ENCODE measurements at places on chromosomes 1 and 21.
A peak's percentile ranks its signal among the peaks of the same experiment; 100 is the strongest.

GRCh38 chr1:81407000-81407821, 393.5 kb upstream of the ADGRL2 start:
- DNase-seq, result no peak

DNA sequence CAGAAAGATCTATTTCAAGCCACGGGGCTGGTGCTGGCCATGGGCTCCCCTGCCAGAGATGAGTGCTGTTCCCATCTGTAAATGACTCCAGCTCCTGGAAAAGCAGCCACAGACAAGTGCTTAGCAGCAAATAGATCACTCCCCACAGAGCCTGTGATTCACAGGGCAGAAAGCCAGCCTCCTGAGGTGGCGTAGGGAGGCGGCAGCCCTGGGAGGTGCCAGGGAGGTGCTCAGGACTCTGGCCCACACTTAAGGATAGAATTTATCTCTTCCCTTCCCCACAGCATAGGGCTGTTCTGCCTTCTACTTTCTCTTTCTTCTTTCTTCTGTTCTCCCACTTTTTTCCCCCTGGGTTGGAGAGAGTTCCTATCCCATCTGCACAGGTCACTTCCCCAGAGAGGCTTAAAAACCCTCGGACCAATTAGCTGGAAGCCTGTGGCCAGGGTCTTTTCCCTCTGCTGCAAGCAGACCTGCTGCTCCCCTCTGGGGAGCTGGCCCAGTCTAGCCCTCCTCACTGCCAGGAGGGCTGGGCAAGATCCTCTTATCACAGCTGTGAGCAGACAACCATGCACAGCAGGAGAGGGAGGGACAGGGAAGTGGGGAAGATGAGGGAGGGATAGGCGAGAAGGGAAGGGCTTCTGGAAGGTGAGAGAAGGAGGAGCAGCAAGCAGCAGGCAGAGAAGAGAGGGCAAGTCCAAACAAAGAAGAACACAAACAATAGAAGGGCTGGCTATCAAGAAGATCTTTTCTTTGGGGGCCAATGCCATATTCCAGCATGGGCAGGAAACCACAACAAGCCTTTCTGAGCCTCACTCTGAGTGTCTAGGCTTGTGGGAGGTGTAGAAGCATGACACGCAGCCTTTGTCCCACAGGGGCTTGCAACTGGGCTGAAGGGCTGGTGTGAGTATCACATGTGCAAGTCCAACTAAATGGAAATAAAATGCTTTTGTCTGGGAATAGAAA, 41.0 kb downstream of the KCND3 start:
- DNase-seq, result no peak

DNA sequence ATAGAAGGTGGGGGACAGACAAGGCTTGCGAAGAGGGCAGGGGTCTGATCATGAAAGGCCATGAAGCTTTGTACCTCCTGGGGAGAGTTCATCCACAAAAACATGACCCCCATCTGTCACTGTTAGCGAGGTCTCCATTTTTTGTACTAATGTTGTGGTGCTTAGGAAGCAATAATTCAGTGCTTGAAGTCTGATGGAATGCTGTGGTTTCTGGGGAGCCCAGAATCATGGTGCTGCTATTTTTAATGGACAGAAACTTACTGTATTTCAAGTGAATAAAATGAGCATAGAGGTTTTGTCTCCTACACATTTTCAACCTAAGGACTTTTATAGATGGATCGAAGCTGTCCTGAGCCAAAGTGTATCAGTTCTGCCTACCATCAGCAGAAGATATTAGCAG, 28.2 kb upstream of the RGL1 start:
- DNase-seq, result no peak

DNA sequence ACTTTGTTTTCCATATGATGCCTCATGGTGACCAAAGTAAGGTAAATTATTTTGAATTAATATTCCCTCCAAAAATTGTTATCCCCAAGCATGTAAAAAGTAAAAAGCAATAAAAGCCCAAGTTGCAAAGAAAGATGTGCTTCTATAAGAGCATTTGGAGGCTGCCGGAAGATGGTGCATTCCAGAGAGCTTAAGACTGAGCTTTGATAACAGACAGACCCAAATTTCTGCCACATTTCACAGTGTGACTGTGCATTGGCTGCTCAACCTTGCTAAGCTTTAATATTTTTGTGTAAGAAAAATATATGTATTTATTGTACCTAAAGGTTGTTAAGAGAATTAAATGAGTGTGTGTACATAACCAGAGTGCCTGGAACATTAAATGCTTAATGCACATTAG, 67.9 kb downstream of the CYYR1 start:
- DNase-seq, result no peak

DNA sequence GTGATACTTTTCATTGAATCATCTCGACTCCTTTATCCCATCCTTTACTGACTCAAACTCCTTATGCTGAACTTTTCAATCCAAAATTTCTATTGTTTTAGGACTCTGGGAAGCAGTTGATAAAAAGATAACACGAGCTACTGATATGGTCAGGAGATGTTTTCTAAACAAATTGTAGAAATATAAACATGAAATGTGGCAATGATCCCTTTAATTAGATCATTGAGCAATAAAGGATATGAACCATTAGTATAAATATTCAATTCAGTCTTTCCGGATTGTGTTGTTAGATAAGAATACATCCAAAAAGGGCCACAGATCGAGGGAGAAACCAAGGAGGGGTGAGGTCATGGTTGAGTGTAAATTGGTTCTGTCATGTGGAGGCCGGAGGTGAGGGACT, 88.4 kb downstream of the NID1 start:
- no peak for DNase-seq

GRCh38 chr1:115898020-115898419, 57.1 kb upstream of the NHLH2 start:
- DNase-seq, result no peak

GRCh38 chr1:157831968-157832626, 9.5 kb downstream of the CD5L start:
- DNase-seq, result no peak

DNA sequence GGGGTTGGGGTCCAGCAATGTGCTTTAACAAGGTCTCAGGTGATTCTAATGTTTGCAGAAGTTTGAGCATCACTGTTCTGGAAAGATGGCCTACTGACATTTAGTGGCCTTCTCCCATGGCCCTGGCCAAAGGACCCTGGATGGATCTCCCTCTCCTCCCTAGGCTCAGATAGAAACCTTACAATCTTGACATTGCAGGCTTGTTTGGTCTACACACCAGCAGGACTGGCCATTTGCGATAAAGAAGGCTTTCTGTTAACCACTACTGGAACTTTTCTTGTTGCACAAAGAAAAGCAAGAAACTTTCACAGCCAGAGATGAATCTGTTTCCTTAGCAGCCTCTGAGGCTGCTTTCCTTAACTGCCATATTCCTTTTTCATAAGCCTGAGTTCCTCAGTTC, 6.2 kb downstream of the DNALI1 start:
- DNase-seq, result no peak

GRCh38 chr1:41740630-41741239, 178.0 kb downstream of the HIVEP3 start:
- no peak for DNase-seq

- no peak for DNase-seq
Observed at GRCh38 chr1:106254748-106255147, 801.7 kb upstream of the PRMT6 start.

DNA sequence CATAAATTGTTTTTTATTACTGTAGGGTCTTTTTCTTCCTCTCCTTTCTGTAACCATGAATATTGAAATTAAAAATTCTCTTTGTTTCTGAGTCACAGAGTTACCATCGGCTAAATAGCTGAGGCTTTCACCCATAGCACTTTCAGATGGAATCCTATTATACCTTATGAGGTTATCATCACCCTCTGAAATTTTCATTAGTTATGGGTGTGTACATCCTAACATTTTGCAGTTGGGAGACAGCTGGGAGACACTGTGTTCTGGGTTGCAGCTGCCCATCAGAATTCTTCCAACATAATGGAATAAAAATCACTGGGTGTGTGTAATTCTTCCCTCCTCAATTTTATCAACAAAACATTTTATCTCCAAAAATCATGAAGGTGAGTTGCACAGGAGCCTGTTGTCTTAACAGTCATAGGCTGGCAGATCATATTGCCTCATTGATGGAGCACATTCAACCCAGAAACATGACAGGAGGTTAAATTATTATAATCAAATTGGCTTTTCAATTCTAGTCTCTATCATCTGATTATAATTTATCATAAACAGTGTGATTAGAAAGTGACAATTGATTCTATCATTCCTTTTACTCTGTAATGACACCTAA, 17.4 kb downstream of the CYYR1 start:
- DNase-seq, result no peak

- DNase-seq, result no peak
Observed at GRCh38 chr1:192442736-192443135, 125.9 kb downstream of the RGS21 start.

DNA sequence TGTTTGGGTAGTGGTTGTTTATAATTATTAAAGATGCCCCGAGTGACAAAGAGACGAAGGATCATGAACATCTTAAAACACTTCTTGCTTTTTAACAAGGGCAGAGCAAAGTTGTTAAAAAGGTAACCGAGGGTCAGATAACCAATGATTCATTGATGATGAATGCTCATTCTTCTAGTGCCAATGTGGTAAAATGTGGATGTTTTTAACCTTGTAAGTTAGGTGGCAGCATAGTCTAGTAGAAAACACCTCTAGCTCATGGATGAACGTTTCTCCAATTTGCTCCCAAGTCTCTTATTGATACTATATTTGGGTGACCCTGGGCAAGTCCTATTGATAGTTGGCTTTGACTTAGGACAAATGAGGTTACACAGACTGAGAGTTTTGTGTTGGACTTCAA, 167.9 kb downstream of the KIF26B start:
- no peak for DNase-seq

GRCh38 chr1:26787706-26788514, at the start of gene PIGV:
Gene PIGV (plus strand): TSS chr1:26787950. CDS start chr1:26790816, 2,866 bp downstream.
- DNase-seq, result peak; percentile 89

- peak; percentile 78 for DNase-seq
Observed at GRCh38 chr1:155989242-155990004, 11.1 kb upstream of the ARHGEF2 start.

- no peak for DNase-seq
Observed at GRCh38 chr1:85554630-85555327, 25.8 kb upstream of the CCN1 start.

GRCh38 chr1:94093996-94094395, 27.0 kb downstream of the ABCA4 start:
- DNase-seq, result no peak

DNA sequence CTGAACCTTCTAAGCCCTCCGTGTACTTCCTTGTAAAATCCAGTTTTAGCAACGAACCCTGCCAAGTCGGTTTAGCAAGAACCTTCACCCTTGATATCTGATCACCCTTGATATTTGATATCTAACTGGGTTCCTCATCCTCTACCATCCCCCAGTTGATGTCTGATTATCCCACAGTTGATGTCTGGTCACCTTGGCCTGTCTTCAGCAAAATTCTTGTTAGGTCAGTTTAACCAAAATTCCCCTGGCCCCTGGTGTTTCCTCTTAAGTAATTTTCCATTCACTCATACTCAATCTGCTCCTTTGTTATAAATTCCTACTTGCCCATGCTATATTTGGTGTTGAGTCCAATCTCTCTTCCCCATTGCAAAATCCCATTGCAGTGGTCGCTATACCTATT, 114.5 kb upstream of the ZNHIT6 start:
- no peak for DNase-seq

- no peak for DNase-seq
Observed at GRCh38 chr1:70195342-70195741, 10.0 kb downstream of the LRRC40 start.

DNA sequence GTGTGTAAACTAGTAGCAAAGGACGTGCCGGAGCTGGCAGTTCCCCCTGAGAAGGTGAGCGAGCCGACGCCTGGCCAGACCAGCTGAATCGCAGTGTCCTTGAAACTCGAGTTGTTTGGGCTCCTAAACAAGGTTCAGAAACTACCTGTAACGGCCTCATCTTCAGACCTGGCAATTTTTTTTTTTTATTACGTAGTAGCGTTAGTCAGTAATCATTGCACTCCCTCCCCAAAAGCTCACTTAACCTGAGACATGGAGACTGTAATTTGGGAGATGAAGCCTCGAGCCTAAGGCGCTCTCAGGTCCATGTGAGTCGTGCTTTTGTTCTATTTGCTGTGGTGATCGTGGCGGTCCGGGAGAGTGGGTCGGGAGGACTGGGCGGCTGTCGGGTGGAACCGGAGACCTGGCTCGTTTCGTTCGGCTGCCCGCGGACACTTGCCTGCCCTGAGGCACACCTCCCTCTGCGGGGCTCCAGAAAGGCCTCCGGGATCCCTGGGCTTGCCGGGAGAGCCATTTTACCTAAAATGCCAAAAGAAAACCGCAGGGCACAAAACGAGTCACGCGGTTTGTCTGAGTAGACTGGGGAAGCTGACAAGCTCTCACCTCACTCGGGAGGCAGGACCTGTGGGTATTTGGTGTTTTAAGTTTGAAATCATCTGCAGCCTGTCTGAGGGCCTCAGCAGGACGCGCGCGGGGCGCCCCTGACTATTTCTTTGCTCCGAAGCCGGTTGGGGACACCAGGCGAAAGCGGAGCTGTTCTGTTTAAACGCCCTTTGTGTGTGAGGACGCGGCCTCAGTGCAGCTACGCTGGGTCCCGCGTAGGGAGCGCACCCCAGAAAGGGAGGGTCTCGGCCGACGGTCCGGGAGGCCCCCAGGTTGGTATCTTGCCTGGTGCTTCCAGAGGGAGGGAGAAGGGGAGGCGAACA, 722 bp downstream of the LHX8 start:
- no peak for DNase-seq

DNA sequence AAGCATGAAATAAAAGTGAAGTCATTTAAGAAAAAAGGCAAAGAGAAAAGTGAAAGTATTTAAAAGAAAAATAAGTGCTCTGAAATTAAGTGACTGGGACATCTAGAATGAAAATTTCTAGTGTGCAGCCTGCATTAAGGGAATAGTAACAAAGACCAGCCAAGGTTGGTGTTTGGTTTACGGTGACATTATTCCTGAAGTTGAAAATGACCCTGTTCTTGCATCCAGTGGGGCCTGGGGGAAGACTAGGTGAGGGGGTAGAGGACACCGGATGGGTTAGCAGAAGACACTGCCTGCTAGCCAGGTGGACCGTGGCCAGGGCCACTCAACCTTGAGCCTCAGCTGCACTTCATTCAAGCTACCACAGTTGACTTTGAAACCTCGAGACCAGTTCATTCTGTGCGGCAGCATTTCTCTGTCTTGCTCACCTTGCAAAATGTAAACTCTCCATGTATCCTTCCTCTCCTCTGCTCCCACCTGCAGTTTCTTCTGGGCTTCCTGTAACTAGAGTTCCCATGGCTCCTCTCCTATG, 14.3 kb upstream of the KCNK1 start:
- DNase-seq, result no peak

DNA sequence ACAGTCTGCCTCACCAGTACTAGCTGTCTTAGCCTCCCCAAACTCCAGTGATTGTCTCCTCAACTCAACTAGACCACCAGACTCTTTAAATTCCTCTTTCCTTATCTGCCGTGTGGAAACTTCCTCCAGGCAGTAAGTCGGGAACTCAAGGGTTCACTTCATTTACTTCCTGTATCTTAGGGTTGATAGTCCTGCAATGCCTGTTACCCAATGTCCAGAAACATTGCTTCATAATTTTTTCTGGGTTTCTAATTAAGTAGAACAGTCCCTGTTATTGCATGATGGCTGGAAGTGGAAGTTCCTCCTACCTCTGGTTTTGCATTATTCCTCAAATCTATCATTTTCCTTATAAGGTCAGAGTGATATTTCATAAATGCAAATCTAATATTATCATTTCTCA, 60.8 kb upstream of the RNF11 start:
- DNase-seq, result no peak

- DNase-seq, result no peak
Observed at GRCh38 chr1:177441281-177441680, 270.5 kb downstream of the BRINP2 start.

- DNase-seq, result no peak
Observed at GRCh38 chr21:37699024-37699775, 217.1 kb downstream of the KCNJ6 start.
